ENCODE measurements at places on chromosomes 4 and X.

DNA sequence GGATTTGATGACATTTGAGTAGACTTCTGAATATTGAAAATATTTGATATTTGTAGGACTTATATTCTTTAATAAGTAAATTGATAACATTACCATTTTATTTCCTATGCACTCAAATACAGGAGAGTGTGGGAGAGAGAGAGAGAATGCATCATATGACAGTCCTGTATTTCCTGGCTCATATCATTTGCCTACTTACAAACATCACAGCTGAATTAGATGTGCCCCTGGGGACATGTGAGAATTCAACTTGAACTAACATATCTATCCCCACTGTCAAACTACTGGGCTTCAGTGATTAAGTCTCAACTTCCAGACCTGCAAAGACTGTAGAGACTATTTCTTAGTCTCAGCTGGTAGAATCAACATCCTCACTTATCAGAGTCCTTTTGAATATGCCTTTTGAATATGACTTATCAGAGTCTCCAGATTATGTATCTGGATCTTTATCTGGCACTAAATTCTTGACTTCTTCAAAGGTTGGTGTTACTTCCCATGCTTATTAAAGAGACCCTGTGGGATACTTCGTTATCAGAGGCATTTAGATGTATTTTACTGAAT, 75.5 kb downstream of the PABPC4L start:
- no peak for DNase-seq

GRCh38 chr4:1210241-1210841, 38.0 kb upstream of the SPON2 start:
- no peak for DNase-seq

DNA sequence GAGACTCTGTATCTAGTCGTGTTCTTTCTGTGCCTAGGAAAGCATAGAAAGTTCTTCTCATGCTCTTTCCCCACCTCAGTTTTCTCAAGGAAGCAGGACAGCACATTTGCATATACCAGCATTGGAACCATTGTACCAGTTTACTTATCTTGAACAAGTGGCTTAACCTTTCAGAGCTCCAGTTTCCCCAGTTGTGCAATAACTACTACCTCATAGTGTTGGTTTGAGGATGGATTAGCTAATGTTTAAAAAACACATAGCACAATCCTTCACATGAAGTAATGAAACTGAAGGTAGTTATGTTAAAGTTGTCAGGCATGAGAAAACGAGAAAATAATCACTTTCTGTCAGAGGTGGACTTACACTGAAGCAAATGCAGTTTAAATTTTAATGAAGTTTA, 92.2 kb upstream of the H2AZ1 start:
- no peak for DNase-seq

DNA sequence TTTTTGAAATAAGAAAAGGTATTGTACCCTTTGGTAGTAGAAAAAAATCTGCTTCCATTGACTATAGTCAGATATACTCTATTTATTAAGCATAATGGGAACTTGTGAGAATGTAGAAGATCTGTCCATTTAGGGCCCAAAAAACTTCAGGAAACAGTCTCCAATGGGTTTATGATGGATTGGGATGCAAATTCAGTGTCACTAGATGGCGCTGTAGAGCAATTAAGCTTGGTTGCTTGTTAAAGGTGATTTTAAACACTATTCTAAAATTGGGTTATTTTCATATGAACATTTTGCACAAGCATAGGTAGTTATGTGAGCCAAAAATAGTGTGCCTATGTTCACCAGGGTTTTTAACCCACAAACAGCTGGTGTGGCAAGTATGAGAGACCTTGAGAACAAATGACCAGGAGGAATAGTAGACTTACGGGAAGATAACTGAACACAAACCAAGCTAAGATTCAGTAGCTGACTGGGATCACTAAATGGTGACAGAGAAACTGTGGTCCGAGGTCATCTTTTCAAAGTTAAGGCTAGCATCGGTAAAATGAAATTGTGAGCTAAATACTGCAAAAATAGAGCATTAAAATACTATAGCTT, 80.3 kb upstream of the LSM6 start:
- peak; percentile 54 for DNase-seq

DNA sequence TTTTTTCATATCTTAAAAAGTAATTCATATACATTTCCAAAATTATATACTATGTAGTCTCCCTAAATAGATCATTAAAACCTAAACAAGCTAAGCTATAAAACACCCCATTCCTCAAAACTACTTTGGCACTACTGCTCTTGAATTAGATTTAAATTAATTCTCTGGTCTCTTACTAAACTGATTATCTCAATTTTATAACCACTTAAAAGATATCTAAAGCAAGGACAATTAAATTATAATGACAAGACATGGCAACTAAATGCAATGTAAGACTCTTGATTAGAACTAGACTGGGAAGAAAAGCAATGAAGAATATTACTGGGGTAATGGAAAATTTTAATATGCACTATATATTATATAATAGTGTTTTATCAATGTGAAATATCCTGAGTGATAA, 27.9 kb downstream of the TMEM184C start:
- no peak for DNase-seq

- DNase-seq, result peak; percentile 50
Observed at GRCh38 chrX:46791927-46792809, 33.2 kb upstream of the SLC9A7 start.
